ENCODE measurements at places on chromosomes 7 and 10.

- DNase-seq, result no peak
Measured at GRCh38 chr7:2043316-2044039, 189.3 kb downstream of the MAD1L1 start.

DNA sequence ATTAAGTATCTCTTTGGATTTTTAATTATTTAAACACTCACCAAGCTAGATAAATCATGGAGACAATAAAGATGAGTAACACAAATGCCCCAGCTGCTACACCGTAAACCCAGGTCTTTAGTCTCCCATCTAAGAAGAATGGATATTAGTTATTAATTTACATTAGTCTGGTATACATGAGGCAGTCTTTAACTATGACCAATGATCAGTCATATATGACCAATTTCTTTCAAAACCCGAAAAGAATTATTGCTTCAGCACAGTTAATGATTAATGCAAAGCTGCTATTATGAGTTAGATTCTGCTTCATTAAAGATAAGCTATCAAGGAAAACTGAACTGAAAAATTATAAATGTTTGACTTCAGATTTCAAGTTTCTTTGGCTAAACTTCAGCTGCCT lies 402.9 kb downstream of the PHF14 start:
- DNase-seq, result no peak

- no peak for DNase-seq
Measured at GRCh38 chr10:79243181-79244067, 103.8 kb upstream of the PPIF start.

DNA sequence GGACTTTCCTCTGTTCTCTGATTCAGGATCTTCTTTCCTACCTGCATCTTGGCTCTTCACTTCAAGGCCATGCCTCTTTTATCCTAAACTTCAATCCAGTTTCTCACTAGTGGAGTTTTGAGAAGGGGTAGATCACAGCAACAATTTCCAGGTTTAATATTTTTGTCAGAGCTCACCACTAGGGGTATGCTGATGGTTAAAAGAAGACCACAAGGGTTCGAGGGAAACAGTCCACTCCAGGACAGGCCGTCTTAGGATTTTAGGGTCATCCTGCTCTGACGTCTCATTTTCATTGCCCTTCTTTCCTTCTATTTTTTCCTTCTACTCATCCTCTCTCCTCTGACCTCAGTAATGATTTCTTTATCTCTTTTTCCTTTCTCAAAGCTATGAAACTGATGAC lies 11.3 kb downstream of the STAG3 start:
- no peak for DNase-seq

DNA sequence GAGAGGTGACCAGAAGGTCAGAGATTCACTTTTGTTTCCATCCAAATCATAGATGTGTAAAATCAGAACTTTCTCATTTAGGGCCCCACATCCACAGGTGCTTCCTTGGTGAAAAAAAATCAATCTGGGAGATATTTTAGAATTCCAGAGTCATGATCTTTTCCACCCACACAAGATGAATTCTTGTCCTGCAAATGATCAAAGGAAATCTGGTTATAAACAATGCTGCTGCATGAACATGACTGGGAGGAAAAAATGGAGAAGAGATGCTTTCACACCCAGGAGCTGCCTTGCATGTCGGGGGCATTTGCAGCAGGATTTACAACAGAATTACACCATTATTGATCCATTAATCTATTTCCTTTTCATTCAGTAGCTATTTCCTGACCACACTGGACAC lies 106.5 kb upstream of the TMEM72 start:
- DNase-seq, result no peak

DNA sequence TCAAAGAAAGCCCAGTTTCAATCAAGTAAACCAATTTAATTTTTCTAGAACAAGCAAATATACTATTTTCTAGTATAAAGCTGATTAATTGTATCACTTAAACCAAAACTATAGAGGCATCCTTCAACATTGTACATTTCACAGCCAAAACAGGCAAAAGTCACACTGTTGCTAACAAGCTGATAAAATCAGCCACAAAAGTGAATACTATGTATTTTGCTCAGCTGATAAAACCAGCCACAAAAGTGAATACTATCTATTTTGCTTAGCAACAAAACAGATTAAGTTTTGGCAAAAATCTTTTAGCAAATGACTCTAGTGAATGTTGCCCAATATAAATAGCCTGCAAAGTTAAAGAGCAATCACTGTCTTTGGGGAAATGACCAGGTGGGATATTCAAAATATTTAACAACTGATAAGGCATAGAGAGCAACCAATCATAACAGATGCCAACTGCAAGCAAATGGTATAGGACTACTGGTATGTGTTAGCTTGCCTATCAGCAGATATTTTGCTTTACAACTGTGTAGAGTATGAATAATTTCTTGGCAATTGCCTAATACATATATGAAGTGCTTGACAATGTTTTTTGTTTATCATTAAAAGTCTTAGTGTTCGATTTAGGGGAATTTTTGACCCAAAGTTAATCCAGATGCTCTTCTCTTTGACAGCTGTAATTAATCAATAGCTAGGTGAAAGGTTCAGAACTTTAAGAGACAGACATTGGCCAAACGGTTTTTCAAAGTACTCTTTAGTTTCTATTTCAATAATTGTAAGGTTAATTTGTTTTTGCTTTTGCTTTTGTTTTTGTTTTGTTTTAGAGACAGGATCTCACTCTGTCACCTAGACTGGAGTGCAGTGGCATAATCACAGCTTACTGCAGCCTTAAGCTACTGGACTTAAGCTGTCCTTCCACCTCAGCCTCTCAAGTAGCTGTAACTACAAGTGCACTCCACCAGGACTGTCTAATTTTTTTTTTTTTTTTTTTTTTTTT lies 44.4 kb upstream of the SP4 start:
- DNase-seq, result no peak

Measured in MCF 10A (cell line).